SJSA1 (cell line): ENCODE measurements at places on chromosomes 4 and X. TPM values are rescaled to one million over a fixed set of nuclear protein-coding genes. Genes with fewer than 3 reads are reported as not detected.

DNAAF6 gene
- not detected in 2 replicates for total RNA-seq

DGKK gene
- not detected in 2 replicates for total RNA-seq

GRCh38 chrX:63012574-63012973, 338.6 kb downstream of the SPIN4 start:
- no peak for DNase-seq

GRCh38 chrX:18422886-18423285, 2.5 kb upstream of the CDKL5 start:
- DNase-seq: no peak

- no peak for DNase-seq
Observed at GRCh38 chr4:55178226-55179005, 53.0 kb upstream of the KDR start.

DNA sequence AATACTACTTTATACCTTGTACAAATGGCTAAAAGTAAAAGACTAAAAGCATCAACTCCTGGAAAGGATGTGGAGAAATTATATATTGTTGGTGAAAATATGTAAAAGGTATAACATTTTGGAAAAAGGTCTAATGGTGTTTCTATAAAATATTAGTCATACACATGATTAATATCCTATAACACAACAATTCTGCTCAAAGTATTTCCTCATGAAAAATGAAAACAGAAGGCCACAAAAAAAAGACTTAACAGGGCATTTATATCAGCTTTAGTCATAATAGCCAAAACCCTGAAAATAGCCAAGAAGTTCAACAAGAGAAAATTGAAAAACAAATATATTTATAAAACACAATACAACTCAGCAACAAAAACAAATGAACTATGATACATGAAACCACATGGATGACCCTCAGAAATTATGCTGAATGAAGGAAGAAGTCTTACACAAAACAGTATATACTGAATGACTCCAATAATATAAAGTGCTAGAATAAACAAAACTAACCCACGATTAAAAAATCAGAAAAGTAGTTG, 38.8 kb downstream of the TBCK start:
- peak; percentile 9 for DNase-seq

NEXMIF gene
- total RNA-seq: not detected in 2 replicates

DNA sequence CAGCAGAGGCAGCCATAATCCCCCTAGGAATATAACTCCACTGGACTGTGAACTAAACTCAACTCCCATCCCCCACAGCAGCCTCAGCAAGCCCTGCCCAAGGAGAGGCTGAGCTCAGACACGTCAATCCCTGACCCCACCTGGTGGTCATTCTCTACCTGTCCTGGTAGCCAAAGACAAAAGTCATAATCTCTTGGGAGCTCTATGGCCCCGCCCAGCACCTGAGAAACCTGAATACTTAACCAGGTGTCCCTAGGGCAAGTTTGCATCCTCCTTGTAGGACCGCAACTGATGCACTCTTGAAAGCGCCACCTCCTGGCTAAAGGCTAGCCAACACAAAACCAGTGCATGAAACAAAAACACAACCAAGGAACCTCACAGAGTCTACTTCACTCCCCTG, 18.4 kb downstream of the CT47B1 start:
- DNase-seq: no peak

KLHL8 gene
- 10.2 and 16.0 TPM in 2 replicates for total RNA-seq

BST1 gene
- 14.2 and 19.3 TPM in 2 replicates for total RNA-seq

MGARP gene
- total RNA-seq: 1.6 and 6.1 TPM in 2 replicates

AFM gene
- not detected in 2 replicates for total RNA-seq

AMBN gene
- not detected in 2 replicates for total RNA-seq

GRCh38 chrX:7950865-7951264, 23.7 kb upstream of the PNPLA4 start:
- DNase-seq: no peak

TMEM154 gene
- total RNA-seq: 0.22 and 0.37 TPM in 2 replicates
